NCI-H2171 (cell line): ENCODE measurements at places on chromosomes 16 and 17.

DNA sequence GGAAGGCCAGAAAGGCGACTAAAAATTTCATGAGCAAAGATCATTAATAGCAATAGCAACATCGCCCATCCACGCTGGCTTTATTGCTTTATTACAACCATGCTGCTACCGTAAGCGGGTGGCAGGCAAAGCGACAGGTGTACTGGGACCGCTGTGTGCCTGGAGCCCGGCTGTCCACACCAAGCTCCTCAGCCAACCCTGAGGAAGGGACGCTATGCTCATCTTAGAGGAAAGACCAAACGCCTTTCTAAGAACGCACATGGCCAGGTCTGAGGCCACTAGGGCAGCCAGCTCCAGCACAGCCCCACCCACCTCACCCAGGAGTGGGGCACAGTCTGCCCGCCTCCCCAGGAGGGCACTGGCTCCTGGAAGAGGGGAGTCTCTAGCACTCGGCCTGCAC is 28.0 kb downstream of the PEMT start:
- DNase-seq, result no peak

GRCh38 chr16:22312897-22313781 is 15.9 kb downstream of the POLR3E start:
- no peak for DNase-seq

GRCh38 chr17:59391021-59391420 is 59.6 kb downstream of the YPEL2 start:
- no peak for DNase-seq

- no peak for DNase-seq
Measured at GRCh38 chr17:37107406-37108083, 158.8 kb downstream of the AATF start.

GRCh38 chr16:15434425-15435215 is at the start of gene BMERB1:
Gene BMERB1 (plus strand): TSS chr16:15434588. CDS start chr16:15434654, 66 bp downstream.
- DNase-seq, result peak; percentile 33

DNA sequence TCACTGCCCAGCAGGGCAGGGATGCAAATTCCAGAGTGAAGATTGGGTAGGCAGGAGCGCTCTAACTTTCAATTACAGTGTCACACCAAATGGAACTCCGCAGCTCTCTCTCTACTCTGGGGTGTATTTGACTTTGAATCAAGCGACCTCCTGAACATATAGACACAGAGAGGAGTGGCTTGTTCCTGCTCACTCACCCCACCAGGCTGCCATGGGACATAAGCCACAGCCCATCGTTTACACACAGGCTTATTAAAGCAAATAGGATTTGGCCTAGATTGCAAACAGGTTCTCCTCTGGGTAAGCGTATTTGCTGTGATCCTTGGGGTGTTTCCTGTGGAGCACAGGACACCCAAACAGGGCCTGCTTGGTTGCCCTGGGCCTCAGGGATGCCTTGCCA is 281.6 kb upstream of the CCL2 start:
- no peak for DNase-seq

DNA sequence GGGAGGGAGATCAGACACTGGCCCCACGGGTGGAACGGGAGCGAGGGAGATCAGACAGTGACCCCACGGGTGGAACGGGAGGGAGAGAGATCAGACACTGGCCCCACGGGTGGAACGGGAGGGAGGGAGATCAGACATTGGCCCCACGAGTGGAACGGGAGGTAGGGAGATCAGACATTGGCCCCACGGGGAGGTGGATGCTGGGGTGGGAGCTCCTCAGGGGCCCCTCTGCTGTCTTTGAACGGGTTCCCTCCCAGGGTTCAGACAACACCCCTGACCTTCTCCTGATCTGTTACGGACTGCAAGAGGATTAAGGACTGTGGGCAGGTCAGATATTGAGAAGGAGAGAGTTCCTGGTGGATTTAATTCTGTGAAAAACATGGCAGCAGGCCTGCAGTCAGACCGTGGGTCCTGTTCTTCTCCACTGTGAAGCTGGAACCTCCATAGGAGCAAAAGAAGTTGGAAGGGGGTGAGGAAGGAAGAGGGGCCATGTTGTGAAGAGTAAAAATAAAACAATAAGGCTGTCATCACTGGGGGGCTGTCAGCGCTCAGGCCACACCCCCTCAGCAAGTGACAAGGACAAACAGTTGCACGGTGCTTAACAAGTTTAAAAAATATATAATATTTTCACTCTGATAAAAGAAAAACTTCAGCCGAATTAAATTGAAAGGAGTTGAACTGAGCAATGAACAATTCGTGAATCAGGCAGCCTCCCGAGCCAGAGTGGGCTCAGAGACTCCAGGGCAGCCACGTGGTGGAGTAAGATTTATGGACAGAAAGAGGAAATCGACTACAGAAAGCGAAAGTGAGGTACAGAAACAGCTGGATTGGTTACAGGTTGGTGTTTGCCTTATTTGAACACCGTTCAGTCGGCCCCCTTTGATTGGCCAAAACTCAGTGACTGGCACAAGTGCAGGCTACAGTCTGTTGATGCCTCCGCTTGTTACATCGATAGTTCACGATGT is 348.7 kb upstream of the TNRC6C start:
- DNase-seq, result no peak

- no peak for DNase-seq
Measured at GRCh38 chr16:2429771-2430663, 770 bp downstream of the CCNF start.
